ENCODE measurements at places on chromosomes 4 and X. TPM values are rescaled to one million over a fixed set of nuclear protein-coding genes. Genes with fewer than 3 reads are reported as not detected.

Gene TENM3
- total RNA-seq, result 78.7 TPM

Gene CBR4
- total RNA-seq, result 55.5 TPM

Gene TRIM61
- total RNA-seq, result not detected

Gene OTC
- total RNA-seq, result not detected

Gene NXT2
- total RNA-seq, result 42.4 TPM

Gene PSAPL1
- 0.06 TPM for total RNA-seq

Gene UGT2A2
- total RNA-seq, result not detected

Gene HTRA3
- total RNA-seq, result 2.3 TPM
